ENCODE measurements at places on chromosomes 1 and 21.

- no peak for DNase-seq
Observed at GRCh38 chr1:206545351-206545750, 38.0 kb downstream of the RASSF5 start.

DNA sequence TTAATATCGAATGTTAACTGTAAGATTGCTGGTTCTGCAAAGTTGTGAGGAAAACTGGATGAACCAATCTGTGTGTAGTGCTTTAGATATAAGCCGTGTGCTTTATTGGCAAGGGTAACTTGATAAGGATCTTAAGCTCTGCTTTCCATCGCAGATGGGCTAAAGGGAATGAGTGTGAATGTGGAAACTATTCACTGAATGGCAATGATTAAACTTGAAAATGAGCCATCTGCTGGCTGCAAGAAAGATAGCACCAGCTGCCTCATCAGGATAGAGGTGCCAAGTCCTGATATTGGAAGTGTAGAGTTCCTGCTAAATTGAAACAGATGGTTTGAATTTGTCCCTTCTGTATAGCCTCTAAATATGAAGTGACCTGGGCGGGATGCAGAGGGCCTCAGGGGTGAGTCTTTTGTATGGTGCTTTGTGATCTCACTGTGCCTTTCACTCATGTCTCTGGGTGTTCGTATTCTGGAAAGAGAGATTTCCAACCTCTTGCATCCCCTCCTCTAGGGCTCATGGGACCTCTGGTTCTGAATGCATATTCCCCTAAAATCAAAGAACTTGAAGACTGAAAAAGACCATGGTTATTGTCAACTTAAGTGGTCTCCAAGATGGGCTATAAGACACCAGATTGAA, 9.2 kb downstream of the FCRL3 start:
- no peak for DNase-seq

GRCh38 chr1:50047916-50048694, 24.4 kb upstream of the AGBL4 start:
- DNase-seq, result no peak

GRCh38 chr1:158506369-158506987, 34.5 kb downstream of the OR10R2 start:
- DNase-seq, result no peak
